ENCODE measurements at places on chromosomes 13 and 19.

DNA sequence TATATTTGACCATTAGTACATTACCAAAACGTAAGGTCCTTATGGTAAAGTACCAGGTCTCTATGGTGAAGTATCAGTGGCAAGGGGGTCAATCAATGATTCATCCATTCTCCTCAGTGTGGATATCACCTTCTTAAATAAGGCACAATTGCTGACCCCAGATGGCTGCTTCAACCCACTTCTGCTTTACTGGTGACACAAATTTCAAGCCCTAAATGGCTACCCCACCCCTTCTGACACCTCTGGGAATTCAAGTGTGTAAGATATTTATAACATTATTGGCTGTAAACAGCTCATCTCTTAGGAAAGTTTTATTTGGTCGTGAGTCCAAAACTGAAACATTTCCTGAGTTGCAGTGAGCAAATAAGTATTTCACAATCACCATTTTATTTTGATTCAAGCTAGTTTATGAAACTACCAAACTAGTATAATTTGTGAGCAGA lies 7.9 kb upstream of the WBP4 start:
- DNase-seq: no peak

DNA sequence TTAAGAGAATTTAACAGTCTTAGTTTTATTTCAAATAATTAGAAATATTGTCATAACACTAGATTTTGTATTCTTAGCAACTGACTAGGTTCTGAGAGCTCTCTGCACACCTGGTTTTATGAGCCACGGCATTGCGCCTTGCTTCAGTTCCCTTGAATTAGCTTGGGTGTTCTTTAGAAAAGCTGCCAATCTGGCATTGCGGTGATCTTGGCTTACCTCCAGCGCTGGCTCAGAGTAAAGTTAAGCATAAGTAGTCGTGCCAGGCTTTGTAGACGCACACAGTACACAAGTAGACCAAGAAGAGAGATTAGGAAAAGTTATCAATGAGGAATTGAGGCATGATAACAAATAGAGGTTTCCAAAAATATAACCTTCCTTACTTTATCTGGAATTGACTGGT lies 45.7 kb downstream of the TPP2 start:
- no peak for DNase-seq

DNA sequence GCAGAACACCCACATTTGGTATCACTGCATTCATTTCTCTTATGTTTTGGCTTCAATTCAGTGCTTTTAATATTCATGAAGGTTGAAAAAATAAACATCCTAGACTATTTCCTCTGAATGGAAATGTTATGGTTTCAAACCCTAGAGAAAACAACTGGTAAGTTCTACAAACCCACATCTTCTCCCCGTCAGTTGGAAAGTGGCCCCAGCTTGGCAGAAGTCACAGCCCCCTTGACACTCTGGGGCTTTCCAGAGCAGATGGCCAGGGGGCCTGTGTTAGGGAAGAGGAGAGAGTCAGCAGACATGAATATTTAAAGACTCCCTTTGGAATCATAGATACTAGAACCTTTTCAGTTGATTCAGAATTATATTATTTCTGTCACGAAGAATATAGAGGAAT lies 123.9 kb downstream of the SHISA2 start:
- no peak for DNase-seq

DNA sequence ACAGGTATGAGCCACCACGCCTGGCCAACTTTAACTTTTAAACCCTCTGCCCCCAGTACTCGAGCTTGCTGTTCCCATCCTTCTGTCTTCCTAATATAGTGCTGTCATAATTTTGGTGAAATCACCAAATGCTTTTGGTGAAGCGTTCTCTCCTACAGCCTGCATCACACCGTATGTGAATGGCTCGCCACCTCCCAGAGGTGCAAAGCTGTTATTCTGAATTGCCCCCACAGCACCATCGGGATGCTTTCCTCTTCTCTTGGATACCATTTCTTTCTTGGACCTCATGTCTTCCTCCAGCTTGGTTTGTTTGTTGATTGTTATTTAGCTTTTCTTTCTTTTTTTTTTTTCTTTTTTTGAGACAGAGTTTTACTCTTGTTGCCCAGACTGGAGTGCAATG lies 53.0 kb upstream of the XPO4 start:
- DNase-seq: no peak

GRCh38 chr19:34540811-34541557 lies 59.4 kb downstream of the WTIP start:
- DNase-seq: no peak

Measured in GM12891 (cell line).